Stimulated activated CD4-positive, alpha-beta T cell treated with anti-CD3 and anti-CD28 coated beads, Interleukin-15, amount 100 ng/mL, for 48 hours (primary cell): ENCODE measurements at places on chromosomes 1 and 21.

DNA sequence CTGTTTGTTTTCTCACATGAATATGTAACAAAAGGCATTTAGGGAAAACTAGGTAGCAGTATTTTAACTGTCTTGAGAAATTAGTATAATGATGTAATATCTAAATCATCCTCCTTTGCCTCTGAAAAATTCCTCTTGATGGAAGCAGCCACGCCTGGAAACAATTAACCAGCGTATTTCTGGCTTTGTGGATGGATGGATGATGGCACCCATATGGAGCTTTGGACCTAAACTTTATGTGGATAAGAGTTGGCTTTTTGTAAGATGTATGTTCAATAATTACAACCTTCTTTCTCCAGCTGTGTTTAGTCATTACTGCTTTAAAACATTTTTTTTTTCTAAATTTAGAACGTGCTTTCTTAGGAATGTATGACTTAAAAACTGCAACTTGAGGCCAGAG, 12.7 kb downstream of the CDCA8 start:
- no peak for DNase-seq

DNA sequence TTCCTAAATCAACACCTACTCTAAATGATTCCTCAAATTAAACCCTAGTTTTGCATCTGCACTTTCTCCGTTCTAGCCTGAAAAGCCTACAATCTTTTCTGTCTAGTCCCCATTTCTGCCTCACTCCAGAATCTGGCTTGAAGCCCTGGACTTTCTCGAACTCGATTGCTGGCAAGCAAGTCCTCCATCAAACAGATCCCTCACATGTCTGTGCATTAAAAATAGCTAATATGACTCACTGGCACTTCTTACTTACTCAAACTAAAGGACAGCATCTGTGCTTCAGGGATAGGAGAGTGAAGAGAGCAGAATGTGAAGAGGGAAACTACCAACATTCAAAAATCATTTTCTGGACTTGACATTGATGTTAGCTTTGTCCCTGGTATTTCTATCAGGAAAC, 51.8 kb upstream of the CXADR start:
- no peak for DNase-seq

DNA sequence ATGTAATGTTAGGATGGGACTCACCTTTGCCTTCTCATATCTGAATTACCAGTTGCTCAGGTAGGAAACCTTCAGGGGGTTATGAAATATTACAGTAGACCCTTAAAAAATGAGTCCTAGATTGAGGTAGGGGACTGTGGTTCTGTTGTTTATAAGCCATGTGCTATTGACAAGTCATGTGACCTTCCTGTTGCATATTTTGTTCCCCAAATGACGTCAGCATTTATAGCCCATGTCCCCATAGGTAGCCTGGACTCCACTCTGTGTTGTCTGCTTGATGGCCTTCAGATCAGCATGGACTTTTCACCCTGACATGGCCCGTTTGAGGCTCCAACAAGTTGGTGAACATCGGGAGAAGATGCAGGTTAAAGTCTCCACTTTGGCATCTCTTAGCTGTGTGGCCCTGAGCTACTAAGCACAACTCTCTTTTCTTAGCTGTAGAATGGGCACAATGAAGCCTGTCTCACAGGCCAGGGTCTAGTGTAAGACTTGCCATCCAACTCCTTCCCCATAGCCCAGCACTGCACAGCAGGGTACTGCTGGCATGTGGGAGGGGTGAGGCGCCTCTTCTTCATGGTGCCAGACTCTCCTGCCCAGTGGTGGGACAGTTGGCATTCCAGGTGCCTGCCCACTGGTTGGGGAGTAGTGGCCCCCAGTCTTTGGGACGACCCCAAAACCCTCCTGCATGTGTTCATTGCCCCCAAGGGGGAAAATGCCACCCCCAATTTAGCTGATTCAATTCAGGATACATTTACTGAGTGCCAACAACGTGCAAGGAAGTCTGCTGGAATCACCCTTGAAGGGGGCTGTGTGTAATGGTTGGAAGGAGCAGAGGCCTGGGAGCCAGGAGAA, 36.1 kb upstream of the TTC22 start:
- DNase-seq, result no peak

DNA sequence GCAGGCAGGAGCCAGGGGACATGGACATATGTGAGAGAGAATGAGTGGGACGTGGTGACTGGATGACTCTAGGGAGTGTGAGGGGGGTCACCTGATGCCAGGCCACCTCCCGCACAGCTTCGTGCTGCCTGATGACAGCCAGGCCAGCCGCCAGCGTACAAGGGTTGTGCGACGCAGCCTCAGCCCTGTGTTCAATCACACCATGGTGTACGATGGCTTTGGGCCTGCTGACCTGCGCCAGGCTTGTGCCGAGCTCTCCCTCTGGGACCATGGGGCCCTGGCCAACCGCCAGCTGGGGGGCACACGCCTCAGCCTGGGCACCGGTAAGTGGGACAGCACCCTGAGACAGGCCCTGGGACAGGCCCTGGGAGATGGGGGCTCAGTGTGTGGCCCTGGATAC, 11.3 kb downstream of the SYTL1 start:
- DNase-seq, result no peak

DNA sequence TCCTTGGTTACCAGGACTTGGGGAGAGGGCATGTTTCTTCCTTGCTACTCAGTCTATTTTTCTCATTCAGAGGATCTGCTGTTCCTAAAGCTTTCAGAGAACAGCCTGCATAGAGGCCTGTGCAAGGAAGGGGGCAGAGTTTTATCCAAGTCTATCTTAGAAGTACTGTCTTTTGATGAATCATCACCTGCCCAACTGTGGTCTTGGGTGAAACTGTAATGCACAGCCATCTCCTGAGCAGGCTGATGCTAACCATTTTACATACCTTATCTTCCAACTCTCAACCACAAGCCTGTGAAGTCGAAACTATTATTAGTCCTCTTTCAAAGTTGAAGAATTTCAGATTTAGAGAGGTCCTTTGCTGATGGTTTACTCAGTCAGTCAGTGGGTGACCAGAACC, 368.0 kb downstream of the HHAT start:
- no peak for DNase-seq

DNA sequence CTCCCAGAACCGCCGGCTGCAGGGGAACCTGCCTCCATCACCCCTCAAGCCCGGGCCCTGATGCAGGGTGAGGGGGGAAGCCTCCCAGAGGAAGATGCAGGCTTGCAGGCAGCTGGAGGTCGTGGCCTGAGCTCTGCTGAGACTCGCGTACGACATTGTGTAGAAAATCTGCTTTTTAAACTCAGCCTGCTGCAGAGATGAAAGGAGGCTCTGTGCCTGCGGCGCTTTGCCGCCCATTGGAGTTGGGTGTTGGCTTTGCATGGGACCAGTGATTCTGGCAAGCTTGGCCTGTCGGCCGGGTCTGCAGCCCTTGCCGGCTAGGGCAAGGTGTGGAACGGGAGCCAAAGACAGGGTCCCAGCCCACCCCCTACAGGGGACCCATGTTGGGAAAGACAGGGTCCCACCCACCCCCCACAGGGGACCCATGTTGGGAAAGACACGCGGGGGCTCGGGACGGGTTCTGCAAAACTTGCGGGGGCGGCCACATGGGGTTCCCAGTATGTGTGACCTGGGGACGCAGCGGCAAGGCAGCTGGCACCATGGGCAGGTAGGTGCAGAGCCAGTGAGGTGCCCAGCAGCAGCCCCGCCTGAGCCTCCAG, 55.6 kb downstream of the SLX9 start:
- no peak for DNase-seq

DNA sequence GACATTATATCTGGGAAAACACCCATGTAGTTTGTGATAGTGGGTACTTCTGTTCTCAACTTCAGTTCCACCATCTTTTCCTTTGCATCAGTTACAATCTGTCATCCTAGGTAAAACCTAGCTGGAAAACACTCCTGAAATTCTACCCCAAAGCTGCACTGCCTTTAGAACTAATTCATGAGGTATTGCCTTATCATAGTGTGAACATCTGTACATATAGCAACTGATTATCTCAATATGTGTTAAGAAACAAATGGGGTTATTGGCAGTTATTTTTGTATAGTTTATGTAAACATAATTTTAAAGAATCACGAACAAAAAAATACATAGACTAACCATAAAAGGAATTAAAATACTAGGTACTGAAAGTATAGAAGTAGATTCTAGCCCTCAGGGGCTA, 6.4 kb upstream of the NEK7 start:
- DNase-seq, result no peak

DNA sequence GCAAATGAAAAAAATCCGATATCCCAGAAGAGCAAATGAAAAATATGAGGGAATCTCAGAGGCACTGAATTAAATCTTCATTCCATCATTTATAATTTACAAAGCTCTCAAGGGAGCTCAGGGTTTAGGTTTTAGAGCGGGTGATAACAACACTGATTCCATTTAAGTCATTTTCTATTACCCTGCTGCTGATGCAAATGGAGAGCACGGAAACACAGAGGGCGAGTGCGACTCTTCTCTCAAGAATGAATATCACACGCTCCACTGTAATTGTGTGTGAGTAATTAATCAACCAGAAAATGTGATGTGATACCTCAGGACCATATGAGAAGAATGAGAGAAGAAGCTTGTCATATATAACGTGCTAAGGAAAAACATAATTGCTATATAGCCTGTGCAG, 22.7 kb downstream of the CHML start:
- no peak for DNase-seq

GRCh38 chr1:182779530-182779929, 10.0 kb upstream of the NPL start:
- DNase-seq, result no peak

DNA sequence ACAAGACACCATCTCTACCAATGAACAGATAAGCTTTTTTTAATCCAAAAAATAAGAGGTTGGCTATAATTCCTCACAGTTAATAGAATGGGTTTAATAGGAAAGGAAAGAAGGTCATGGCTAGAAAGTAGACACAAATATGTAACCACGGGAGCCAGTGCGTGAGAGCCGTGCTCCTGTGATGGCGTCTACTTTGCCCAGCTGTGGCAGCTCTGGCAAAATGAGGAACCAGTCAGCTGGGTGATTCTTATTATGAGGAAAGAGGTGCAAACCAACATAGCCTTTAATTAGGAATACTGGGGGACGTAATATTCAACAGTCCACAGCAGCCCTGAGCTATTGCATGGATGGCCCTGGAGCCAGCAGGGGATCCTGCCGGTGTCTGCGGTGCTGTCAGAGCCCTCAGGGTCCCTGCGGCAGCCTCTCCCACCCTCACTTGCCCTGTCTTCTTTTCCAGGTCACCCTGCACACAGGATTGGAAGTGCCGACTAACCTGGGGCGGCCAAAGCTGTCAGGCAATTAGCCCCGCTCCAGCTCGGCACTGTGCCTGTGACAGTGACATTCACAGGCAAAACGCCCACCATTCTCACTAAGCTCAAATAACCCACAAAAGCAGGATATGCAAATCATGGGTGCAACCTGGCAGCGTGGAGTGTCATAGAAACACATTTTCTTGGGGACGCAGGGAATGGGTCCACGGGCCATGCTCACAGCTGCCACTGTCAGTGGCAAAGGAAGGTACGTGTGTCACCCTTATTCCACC, 25.9 kb upstream of the GNPAT start:
- DNase-seq, result no peak

DNA sequence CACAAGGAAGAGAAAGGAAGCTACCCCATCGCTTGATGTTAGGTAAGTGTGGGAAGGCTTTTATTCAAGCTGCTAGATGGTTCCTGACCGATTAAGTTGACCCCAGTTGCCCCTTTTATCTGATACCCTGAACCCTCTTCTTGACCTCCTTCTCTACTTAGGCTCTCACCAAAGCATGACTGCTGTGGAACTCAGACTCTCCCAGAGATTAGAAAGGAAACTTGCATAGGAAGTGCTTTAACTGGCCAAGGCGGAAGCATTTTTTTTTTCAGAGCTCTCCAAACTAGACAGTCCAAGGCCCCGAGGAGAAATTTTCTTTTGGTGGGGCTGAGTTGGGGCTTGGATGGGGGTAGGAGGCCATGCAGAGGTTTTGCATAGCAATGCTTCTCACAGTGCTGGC, 101.3 kb upstream of the USP24 start:
- DNase-seq, result no peak

- DNase-seq, result no peak
Observed at GRCh38 chr1:8009043-8010002, 16.8 kb downstream of the ERRFI1 start.

DNA sequence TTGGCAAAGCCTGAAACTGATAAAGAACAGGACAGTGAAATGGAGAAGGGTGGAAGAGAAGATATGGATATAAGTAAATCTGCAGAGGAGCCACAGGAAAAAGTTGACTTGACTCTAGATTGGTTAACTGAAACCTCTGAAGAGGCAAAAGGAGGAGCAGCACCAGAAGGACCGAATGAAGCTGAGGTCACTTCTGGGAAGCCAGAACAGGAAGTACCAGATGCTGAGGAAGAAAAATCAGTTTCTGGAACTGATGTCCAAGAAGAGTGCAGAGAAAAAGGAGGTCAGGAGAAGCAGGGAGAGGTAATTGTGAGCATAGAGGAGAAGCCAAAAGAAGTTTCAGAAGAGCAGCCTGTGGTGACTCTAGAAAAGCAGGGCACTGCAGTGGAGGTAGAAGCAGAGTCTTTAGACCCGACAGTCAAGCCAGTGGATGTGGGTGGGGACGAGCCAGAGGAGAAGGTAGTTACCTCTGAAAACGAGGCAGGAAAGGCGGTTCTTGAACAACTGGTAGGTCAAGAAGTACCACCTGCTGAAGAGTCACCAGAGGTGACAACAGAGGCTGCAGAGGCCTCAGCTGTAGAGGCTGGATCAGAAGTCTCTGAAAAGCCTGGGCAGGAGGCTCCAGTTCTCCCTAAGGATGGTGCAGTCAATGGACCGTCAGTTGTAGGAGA, 16.3 kb downstream of the CCDC17 start:
- no peak for DNase-seq

DNA sequence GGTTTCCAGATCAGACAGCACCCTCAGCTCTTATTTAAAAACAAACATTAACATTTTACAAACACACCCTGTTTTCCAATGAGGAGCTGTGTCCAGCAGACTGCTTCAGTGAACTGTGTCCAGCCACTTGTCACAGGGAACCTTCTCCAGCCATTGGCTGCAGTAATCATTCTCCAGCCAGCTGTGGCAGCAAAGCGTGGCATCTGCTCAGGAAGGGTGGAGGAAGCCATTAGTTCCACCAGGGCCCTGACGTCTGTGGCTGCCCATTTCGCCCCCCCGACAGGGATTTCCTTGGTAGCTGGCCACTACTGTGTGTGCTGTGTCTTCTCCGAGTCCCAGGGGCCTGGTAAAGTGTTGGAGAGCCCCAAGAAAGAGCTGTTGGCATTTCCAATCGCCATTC, 62.9 kb upstream of the SELENON start:
- no peak for DNase-seq
